ENCODE measurements at places on chromosomes 6 and 20.

DNA sequence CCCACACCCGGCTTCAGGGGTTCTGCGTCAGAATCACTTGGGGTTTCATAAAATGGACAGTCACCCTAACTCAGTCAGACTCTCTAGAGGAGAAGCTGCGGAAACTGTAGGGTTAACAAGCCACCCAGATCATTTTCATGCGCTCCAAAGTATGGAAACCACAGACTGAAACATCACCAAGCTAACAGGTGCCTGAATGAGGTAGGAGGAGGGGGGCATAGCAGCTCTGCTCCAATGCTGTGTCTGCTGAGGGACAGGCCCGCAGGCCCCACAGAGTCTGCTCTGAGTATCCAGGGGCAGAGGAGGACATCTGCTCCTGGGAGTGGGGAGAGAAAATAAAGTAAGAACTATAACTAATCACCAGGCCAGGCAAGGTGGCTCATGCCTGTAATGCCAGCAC lies 97.1 kb upstream of the AKAP12 start:
- DNase-seq: no peak

GRCh38 chr20:992801-993535 lies 9.1 kb downstream of the RSPO4 start:
- DNase-seq: peak; percentile 33

DNA sequence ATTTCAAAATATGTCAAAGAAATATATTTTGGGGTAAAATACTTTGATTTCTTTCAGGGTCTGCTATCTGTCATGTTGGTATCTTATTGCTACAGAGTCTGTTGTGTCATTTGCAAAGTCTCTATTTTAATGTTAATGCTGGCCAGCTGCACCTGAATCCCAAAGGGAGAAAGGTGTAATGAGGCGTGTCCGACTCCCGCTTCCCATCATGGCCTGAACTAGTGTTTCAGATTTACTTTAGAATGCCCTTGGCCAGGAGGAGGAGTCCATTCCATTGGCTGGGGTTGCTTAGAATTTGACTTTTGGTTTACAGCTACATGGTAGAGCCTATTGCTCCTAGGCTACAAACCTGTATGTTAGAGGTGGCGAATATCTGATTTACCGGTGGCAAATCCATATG lies 69.3 kb downstream of the FAM50B start:
- DNase-seq: no peak

GRCh38 chr6:2890976-2891767 lies 11.9 kb downstream of the SERPINB9 start:
- DNase-seq: no peak

- DNase-seq: no peak
Observed at GRCh38 chr20:34074101-34074760, 37.8 kb downstream of the EIF2S2 start.
